ENCODE measurements at places on chromosomes 13 and 19.

GRCh38 chr19:2341982-2342381, 13.5 kb downstream of the SPPL2B start:
- no peak for DNase-seq

DNA sequence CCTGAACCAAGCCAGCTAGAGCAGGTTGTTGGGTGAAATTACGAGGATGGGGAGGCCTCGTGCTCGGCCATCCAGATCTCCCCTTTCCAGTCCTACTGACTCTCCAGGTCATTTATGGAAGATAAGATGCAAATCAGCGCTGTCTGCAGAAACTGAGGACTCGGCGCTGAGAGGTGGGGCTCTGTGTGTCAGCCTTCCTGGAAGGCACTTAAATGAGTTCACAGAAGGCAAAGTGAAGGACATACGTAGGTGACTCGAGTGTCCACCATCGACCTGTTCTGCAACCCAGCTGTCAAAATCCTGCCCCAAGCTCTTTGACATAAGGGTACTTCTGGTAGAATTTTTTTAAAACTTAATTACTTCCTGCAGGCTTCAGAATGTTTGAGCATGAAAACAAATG, 86.4 kb downstream of the RAB20 start:
- DNase-seq, result no peak

DNA sequence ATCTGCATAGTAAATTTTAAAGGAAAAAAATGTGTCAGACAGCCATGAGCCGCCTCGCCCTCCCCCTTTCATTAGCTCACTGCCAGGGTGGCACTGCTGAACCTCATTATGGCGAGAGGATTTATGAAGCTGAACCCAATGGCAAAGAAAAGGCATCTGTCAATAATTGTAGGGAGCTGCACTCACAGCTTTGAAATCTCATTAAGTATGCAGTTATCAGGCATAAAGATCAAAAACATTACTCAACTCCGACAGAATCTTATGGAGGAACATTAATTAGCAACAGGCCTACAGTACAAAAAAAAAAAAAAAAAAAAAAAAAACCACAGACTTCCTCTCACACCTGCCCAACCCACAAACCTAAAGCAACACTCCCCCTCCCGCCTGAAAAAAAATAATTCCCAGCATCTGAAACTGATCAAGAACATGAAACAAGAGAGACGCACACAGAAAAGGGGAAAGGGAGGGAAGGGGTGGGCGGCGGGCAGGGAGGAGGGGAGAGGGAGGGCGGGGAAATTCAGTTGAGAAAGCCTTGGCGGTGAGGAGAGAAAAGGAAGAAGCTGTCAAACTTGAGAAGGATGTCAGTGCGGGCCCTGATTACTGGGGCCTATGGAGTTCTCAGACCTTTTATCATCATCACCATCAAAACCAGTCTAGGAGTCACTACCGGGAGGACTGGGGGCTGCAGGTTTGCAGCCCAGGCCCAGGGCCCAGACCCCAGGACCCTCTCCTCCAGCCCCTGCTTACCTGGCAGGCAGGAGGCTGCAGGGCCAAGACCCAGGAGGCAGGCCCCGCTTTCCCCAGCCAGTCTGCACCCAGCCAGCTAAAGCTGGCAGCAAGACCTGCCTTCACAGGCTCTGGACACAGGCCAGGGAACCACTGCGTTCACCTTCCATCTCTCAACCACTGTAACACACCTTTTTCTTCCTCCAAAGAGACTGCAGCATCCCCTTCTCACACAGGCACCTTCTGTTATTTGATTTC, 8.9 kb downstream of the TSHZ3 start:
- peak; percentile 78 for DNase-seq

- DNase-seq, result peak; percentile 42
These were observed 3.9 kb downstream of the SIAH3 start for GRCh38 chr13:45847554-45848224.

DNA sequence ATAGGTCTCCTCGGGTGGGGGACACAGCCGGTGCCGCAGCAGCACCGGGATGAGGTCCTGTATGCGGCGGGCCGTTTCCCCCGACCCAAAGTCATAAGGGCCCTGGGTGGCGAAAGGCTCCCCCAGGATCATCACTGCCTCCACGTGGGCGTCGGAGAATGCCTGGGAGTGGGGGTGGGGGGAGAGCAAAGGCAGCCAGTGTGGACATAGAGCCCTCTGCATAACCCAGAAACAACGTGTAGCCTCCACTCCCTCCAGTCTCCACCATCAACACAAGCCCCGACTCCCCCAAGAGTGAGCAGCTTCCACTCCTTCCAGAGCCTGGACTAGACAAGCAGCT, 1.7 kb upstream of the NUMBL start:
- DNase-seq, result no peak

GRCh38 chr19:28288572-28289264, 924.2 kb downstream of the UQCRFS1 start:
- no peak for DNase-seq

GRCh38 chr13:109700176-109700575, 86.2 kb downstream of the IRS2 start:
- peak; percentile 73 for DNase-seq

GRCh38 chr19:49387936-49388372, at the start of gene KASH5:
Gene KASH5 (plus strand): TSS chr19:49388249. CDS start chr19:49390884, 2,635 bp downstream.
- no peak for DNase-seq

DNA sequence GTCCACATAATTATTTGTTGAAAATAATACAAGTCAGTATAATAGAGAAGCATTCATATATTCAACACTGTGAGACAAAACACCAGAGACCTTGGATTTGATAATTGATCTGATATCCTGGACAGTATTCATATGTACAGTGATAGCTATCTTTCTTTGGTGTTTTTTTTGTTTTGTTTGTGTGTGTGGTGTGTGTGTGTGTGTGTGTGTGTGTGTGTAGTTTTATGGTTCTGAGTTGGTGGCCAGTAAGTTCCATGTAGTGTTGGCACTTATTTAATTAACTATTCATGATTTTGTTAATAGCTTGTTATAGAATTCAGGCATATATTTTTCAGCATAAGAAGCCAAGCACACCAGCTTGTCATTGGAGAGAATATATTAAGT, 1.6 kb upstream of the ANGPTL6 start:
- no peak for DNase-seq

GRCh38 chr13:75316427-75316826, 165.5 kb downstream of the TBC1D4 start:
- DNase-seq, result no peak

GRCh38 chr13:74280093-74280794, 146.0 kb upstream of the KLF12 start:
- DNase-seq, result no peak

DNA sequence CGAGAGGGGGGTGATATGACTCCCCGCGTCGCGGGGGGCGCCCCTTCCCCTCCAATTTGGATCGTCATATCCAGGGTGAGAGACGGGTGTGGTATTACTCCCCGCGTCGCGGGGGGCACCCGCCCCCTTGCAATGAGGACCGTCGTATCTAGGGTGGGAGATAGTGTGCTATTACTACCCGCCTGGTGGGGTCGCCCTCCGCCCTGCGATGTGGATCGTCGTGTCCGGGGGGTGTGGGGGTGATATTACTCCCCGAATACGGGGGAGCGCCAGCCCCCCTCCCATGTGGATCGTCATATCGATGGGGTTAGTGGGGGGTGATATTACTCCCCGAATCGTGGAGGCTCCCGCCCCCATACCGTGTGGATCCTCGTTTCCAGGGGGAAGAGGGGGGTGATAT, 29.2 kb upstream of the RGCC start:
- no peak for DNase-seq

DNA sequence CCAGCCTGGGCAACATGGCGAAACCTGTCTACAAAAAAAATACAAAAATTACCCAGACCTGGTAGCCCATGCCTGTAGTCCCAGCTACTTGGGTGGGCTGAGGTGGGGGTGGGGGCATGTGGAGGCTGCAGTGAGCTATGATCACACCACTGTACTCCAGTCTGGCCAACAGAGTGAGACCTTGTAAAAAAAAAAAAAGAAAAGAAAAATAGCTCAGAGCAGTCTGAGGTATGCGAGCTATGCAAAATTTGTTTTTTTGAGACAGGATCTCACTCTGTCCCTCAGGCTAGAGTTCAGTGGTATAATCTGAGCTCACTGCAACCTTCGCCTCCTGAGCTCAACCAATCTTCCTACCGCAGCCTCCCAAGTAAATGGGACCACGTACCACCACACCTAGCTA, 7.1 kb upstream of the TOMM40 start:
- DNase-seq, result no peak

GRCh38 chr13:29140277-29140676, 320.1 kb downstream of the MTUS2 start:
- DNase-seq, result peak; percentile 20

DNA sequence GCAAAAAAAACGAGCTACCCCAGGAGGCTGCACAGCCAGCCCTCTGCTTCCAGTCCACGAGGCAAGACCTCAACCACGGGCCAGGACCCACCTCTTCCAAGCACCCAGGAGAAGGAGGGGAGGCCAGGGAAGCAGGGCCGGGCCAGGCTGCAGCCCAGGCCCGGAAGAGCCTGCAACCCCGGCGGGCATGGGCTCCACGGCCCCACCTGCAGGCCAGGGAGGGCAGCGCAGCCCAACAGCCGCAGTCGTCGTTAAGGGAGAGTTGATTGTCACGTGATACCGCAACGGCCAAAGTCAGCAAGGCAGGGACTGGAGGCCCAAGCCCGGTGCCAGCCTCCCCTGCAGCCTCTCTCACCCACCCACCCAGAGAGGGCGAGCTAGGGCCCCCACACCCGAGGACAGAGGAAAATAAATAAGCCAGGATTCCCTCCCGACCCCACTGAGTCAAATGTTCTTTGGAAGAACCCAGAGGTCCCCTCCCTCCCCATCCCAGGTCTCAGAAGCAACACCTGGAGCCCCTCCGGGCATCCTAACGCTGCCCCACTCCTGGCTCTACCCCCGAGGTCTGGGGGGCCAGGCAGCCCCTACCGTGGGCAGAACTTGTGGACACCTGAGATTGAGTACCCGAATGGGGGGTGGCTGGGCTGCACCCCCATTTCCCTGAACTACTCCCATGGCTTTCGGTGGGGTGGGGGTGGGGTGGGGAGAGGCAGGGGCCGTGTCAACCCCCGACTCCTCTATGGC, 5.2 kb upstream of the REXO1 start:
- DNase-seq, result peak; percentile 75

DNA sequence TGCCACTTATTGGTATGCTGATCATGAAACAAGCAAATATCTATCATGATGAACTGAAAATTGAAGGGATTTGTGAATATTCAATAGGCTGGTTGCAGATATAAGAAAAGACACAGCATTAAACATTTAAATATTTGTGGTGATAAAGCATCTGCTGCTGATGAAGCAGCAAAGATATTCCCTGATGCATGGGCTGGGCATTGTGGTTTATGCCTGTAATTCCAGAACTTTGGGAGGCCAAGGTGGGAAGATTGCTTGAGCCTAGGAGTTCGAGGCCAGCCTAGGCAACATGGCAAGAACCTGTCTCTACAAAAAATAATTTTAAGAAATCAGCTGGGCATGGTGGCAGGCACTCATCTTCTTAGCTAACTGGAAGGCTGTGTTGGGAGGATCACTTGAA, 54.5 kb downstream of the GPR180 start:
- DNase-seq, result no peak

DNA sequence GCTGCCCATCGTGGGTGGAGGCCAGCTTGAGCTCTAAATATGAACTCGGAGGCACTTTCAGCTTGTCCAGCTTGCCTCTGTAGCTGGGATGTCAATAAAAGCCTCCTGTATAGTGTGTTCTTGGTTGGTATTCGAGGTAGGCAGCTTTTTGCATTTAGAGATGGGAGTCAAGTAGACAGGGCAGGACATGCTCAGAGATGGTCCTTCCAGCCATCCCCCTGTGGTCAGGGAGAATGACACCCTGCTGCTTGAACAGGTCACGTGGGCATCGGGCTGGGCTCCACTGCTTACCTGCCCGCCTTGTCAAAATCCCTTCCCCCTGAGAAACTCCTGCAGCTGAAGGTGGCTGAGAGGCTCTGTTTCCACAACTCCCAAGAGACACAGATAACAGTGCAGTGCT, 302.5 kb downstream of the ZNF536 start:
- DNase-seq, result no peak

- DNase-seq, result peak; percentile 13
These were observed 27.4 kb downstream of the SLITRK6 start for GRCh38 chr13:85771856-85772255.

GRCh38 chr13:32911506-32911905, 104.7 kb upstream of the KL start:
- peak; percentile 45 for DNase-seq

GRCh38 chr19:45146741-45147205, 14.0 kb downstream of the NKPD1 start:
- DNase-seq, result no peak

DNA sequence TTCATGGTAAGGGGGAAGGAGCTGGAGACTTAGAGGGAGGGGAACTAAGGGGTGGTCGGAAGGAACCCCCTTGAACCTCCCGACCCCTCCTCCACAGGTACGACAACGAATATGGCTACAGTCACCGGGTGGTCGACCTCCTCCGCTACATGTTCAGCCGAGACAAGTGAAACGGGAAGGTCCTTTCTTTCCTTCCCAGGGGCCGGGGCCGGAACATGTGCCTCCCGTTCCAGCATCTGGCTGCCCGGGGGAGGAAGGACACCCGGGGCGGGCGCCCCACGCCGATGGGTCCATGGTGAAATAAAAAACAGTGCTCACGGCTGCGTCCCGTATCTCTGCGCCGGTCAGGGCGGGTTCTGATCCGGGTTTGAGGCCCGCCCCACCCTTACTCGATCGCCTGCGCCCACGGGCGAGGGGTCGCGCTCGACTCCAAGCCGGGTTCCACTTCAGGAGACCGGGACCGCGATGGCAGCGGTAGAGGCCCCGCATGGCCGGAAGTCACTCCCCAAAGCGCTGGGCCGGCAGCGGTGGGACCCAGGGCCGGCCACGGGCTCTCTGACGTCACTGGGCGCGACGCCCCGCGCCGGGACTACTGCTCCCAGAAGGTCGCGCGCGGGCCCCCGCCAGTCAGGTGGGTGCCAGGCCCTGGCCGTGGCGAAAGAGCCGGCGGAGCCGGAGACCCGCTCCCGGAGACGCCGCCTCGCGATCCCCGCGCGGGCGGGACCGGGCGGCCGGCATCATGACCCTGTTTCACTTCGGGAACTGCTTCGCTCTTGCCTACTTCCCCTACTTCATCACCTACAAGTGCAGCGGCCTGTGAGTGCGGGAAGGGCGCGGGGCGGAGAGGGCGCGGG, at the start of gene TMEM147:
TSS of gene TMEM147 (plus strand) at position 626 of the 854 bp plus-strand sequence. CDS start at position 740, 114 bp downstream.
- peak; percentile 82 for DNase-seq

DNA sequence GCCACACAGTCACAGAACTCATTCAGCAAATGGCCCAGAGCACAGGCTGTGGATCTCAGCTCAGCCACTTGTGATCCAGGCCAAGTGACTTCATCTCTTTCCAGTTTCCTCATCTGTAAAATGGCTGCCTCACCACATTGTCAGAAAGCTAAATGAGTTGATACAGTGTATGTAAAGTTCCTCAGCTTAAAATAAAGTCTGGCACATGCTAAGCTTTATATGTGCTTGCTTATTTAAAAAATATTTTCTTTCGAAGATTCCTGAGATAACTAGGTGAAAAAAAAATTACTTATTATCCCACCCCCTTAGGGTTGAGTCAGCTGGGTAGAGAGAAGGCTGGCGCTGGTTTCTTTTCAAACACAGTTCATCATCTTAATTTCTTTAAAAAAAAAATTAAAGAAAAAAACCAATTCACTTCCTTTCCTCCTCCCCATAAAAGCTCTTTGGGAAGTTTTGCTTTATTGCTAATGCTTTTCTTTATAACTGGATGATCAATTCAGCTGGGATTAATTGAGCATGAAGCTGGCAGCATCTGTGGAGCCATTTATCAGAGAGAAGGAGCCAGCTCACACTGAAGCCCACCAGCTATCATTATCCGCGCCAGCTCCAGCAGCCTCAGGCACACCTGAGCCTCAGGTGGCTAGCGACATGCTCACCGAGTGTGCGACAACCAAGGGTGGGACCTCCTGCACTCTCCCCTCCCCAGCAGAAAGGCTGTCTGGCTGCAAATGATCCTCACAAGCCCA, 354.9 kb downstream of the FOXO1 start:
- DNase-seq, result no peak

GRCh38 chr13:21911646-21912298, 240.9 kb downstream of the FGF9 start:
- DNase-seq, result no peak
